Kidney tubule cell (primary cell): ENCODE measurements at places on chromosomes 3 and 15.
A peak's percentile ranks its signal among the peaks of the same experiment; 100 is the strongest.

DNA sequence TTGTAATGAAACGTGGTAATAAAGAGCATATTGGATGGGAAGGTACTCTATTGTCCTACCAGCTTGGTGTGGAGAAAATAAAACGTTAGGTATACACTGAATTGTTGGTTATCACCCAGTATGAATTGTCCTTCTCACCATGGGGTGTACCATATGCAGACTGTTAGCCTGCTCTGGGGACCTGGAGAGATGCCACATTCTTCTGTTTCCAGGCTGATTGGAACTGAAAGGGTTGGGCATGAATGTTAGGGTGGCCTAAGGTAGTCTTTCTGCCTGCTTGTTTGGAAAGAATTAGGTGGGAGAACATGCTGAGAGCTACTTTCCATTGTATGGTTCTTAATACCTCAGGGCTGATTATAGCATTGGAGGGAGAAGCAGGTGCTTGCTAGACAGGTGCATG lies 340.6 kb downstream of the PTPRG start:
- no peak for DNase-seq

- peak; percentile 83 for DNase-seq
Observed at GRCh38 chr15:90300988-90301706, 35.7 kb downstream of the NGRN start.

GRCh38 chr3:194931865-194932264 lies 246.2 kb downstream of the FAM43A start:
- no peak for DNase-seq

- DNase-seq: no peak
Observed at GRCh38 chr3:163821841-163822240, 1256.5 kb downstream of the SI start.

DNA sequence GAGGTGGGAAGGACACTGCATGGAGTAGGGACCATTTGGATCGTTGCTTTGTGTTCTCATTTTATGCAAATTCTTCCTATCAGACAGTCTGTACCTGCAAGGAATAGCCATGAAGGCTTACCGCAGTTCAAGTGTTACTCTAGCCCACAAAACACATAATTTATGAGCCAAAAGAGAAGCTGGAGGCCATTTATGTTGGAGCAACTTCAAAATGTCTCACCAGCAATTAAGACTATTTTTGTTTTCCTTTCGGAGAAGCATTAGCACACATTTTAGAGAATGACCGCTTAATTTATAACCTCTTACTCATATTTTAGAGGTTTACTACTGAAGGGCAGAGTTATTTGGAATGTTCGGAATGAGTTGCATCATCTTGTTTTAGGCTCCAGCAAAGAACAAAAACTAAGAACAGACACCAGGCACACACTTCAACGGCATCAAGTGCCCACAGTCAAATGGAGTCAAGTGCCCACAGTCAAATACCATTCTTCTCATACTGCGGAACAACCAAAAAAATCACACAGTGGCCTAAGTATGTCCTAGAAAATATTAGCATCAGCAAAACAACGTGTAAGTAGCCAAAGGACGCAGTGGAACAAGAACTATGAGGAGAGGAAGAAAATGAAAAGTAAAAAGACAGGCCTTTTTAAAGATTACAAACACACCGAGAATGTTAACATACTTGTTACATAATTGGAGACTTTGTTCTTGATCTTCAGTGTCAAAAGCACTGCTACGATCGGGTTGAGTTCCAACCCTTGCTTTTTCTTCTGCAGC lies 17.5 kb upstream of the GOLGA8J start:
- peak; percentile 90 for DNase-seq

DNA sequence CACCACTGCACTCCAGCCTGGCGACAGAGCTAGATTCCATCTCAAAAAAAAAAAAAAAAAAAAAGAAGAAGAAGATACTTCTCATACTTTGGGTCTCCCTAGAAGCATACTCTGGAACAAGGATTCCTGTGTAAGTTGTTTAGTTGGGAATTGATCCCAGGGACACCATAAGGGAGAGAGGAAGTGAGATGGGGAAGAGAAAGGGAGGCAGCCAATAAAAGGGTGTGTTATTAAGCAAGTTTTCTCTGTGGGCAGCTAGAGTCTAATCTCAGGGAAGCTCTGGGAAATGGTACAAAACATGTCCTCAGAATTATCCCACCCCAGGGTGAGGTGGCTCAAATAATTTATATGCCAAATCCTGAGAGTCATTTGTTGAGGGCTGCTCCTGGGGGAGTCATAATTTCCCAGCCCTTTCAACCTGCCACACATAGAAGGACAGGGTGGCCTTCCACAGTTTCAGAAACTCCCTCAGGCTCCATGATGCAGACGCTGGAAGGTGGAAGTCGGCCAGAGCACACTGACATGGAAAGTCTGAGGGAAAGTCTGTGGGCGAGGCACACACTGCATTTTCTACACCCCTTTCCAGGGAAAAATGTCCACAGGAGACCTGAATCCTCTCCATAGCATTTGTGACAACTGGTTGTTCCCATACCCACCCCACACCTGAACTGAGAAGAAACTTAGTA lies 86.4 kb upstream of the SLC4A7 start:
- DNase-seq: no peak

DNA sequence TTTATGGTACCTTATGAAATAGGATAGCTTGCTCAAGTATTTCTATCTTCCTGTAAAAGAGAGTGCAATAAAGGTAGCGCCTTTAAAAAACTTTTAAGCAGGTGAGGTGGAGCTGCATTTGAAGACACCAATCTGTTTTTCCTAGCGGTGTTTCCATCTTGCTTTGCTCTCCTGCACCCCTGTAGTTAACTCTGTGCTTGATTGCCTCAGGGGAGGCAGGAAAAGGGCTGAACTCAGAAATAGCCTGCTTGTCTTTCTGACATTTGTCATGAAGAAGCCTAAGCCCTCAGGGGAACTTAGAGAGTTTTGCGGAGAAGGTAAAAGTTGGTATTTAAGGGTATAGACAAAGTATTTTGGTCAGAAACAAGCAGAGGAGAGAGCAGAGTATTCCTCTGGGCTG lies 63.0 kb upstream of the TPRG1 start:
- no peak for DNase-seq
